ENCODE measurements at places on chromosomes 16 and 17.

DNA sequence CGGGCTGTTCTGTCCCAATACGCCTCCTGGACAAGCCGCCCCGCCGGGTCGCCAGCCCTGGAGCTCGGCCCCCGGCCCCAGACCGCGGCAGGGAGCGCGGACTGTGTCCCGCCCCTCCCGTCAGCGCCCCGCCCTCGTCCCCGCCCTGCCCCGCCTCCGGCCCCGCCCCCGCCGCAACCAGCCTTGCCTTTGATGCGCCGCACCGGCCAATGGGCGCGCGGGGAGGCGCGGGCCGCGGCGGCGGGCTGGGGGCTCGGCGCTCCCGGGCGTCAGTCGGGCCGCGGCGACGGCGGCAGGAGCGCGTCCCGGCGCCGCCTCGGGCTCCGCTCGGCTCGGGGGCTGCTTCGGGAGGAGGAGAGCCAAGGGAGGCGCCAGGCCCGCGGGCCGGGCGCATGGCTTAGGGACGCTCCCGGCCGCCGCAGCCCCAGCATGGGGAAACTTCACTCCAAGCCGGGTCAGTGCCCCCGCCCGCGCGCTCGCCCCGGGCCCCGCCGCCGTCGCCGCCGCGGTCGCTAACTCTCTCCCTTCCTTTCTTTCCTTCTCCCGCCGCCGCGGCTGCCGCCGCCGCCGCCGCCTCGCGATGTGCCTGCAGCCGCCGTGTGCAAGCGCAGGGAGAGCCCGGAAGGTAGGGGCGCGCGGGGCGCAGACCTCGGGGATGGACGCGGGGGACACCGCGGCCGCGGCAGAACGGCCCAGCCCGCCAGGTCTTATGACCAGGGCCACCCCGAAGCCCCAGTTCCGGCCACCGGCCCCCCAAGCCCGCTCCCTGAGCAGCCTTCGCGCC is at the start of gene NKD1:
Gene NKD1, plus strand, starts transcription at position 272 of the 784 bp plus-strand sequence. Its CDS starts 158 bp downstream, at position 430.
- DNase-seq, result no peak

DNA sequence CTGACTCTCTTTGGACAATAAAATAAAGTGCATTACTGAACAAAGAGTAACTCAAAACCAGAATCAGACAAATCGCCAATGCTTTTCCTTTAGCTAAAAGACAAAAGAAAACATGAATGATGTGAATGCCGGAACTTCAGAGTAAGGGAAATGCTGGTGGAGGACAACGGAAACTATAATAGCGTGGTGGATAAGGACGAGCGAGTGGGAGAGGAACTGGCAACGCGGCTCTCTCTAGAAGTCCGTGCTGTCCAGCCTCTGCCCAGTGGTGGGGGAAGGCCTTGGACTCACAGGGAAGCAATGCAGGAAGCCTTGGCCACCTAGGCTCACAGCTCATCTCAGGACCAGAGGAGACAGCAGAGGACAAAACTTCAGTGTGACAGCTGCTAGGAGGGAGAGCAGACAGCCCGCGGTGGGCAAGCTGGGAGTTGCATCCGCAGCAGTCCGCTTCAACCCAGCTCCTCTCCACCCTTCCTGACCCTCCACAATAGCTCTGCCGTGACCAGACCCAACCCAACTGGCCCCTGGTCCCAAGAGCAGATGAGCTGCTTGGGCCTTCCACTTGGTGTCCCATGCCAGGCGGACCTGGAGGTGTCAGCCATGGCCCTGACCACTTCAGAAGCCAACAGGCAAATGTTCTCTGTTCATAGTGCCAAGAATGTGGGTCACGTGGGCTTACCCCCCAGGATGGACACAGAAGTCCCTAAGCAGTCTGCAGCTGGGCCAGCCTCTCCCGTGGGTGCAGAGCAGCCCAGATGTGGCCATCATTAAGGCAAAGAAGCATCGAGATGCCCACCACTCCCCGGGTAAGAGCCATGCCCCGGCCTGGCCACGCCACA is 5.3 kb upstream of the FAAP100 start:
- no peak for DNase-seq

GRCh38 chr16:56226845-56227525 is 35.7 kb downstream of the GNAO1 start:
- peak; percentile 79 for DNase-seq

DNA sequence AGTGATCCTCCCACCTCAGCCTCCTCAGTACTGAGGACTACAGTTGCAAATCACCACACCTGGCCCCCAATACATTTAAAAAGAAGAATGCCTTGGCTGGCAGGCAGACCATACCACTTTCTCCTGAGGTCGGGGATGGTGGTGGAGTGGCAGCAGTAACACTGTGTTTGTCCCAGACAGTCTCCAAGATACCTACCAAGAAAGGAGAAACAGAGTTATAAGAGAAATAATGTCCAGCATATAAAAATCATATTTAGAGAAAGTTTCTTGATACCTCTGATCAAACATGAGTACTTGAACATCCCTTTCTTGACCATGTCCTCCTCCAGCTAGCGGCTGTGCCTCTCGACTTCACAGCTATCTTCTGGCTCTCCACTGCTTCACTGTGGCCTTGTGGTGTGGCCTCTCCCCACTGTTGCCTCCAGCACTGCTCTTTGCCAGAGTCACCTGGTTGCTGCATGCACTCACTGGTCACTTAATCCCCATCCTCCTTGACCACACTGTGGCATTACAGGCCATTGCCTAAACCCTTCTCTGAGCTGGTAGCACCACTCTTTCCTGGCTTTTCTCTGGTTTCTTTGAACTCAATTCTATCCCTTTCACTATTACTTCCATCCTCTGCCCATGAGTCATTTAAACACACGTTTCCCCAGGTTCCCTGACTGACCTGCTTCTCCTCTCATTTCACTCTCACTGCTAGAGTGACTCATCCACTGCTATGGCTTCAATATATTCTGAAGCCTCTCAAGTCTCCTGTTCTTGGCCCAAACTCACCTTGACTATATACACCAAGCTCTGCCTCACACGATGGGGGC is 45.2 kb downstream of the XPO6 start:
- no peak for DNase-seq

DNA sequence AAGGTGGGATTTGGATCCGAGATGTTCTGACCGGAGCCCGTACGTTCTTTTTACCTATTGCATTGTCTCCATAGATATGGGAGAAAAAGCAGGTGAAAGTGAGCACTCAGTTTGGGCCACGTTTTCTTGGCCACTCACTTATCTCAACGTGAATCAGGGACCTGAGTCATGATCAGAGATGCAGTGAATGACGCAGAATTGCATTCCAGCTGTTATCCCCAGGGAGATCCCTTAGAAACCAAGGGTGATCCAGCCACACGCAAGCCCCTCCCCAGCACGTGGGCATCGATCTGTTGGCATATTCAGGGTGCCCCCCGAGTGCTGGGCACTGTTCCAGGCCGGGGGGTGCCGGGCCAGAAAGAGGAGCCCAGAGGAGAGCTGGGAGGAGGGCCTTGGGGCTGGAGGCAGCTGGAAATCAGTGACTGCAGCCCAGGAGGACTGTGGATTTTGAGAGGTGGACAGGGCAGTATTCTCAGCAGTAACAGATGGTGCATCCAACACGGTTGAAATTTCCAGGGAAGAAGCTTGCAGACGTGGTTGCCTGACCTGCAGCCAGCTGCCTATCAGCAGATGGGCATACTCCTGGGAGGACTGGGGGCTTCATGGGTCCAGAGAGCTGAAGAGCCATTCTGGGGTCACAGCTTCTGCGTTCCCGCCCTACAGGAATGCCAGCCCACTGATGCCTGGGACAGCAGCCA is 87.2 kb upstream of the CACNG5 start:
- DNase-seq, result no peak

- no peak for DNase-seq
Measured at GRCh38 chr16:62752854-62753253, 716.6 kb upstream of the CDH8 start.

DNA sequence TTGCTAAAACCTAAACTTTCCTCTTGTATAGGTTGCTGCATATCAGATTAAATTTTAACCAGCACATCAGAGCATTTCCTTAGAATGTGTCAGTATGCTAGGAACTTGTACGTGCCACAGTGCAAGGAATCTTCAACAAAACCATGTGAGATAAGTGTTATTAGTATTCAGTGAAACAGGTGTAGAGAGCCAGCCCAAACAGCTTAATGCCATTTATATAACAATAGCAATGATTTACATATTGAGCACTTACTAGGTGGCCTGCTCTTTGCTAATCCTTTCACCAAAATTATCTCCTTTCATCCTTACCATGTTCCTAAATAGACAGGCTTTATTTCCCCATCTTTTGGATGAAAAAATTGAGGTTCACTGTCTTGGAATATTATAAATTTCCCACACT is 485.7 kb downstream of the HS3ST4 start:
- no peak for DNase-seq

DNA sequence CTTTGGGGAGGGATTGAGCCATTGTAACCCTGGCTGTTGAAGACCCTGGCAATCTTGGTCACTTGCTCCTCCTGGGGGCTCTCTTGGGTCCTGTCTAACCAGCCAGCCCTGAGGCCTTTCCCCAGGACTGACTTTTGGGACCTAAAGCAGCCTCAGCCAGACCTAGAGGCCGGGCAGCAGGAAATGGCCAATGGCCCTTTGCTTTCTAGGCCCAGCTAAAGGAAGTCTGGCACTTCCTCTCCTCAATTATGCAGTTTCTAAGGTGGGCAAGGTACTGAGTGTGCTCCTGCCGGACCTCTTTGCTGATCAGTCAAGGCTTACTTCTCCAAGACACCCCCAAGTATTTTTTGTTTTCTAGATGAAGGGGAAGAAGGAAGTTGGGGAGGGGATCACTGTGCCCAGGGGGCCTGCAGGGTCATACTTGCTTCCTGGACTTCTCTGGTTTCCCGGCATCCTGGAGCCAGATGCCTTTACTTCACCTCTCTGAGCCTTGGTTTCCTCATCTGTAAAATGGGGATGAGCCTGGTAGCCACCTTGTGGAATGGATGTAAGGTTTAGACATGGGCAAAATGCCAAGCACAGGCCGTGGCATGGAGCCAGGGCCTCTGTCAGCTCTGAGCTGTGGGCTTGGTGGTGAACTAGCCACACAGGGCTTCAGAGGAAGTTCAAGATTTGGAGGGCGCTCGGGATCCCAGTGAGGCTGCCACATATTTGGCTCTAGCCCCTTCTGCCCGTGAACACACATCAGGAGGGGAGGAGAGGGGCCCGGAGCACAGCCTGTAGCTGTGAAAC is 8.6 kb downstream of the CX3CL1 start:
- DNase-seq, result no peak

DNA sequence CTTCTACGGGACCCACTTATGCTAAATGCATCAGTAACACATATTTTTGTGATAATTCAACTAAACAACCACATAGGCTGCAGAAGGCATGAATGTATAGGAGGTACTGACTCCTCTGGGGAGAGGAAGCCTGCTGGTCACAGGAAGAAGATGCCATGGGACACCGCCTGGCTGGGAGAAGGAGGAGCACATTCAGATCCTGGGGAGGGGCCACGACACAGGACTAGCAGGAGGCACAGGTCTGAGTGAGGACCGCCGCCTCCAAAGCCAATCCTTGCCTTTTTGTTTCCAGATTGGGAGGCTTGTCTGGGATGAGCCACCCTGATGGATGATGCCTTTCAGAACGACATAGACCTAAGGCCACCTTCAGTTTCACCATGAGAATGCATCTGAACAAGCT is 34.6 kb downstream of the MBTPS1 start:
- DNase-seq, result no peak

GRCh38 chr17:1461198-1461944 is 5.3 kb upstream of the CRK start:
- DNase-seq, result no peak

DNA sequence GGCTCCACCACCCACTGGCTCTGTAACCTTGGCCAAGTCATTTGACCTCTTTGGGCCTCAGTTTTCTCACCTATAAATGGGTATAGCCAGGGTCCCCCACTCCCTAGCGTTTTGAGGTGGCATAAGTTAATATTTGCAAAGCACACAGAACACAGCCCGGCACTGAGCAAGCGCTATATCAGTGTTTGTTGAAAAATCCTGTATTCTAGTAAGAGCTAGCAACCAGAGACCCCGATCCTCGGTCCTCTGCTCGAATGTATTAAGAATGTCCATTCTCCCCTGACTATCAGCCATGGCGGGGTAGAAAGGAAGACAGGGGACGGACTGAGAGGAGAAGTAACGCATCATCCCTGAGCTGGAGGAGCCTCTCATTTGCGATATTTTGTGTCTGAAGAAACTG is 131.2 kb downstream of the IRF8 start:
- no peak for DNase-seq

- no peak for DNase-seq
Measured at GRCh38 chr16:12646490-12647274, 157.0 kb downstream of the CPPED1 start.

GRCh38 chr16:83808573-83809014 is 816 bp downstream of the HSBP1 start:
- DNase-seq, result no peak

- DNase-seq, result peak; percentile 93
Measured at GRCh38 chr17:29389982-29390850, at the start of gene TAOK1. TAOK1 (plus strand) TSS chr17:29390363; CDS start chr17:29451549, 61,186 bp downstream.

DNA sequence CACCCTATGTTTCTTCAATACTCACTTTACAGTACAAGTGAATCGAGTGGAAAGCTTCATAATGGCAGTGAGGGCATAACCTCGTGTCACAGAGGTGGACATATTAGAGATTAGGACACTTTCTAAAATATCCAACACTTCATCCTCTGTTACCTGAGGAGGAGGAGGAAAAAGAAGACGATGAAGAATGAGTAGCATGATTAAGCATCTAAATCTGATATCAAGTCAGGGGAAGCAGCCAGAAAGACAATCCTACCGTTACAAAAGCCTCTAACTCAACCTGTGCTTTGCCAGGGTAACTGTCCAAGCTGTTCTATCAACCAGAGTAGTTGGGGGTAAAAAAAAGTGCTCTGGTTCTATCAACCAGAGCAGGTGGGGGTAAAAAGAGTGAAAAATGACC is 23.7 kb upstream of the PHLPP2 start:
- DNase-seq, result no peak

GRCh38 chr17:18025945-18026776 is 12.8 kb downstream of the ATPAF2 start:
- DNase-seq, result no peak

DNA sequence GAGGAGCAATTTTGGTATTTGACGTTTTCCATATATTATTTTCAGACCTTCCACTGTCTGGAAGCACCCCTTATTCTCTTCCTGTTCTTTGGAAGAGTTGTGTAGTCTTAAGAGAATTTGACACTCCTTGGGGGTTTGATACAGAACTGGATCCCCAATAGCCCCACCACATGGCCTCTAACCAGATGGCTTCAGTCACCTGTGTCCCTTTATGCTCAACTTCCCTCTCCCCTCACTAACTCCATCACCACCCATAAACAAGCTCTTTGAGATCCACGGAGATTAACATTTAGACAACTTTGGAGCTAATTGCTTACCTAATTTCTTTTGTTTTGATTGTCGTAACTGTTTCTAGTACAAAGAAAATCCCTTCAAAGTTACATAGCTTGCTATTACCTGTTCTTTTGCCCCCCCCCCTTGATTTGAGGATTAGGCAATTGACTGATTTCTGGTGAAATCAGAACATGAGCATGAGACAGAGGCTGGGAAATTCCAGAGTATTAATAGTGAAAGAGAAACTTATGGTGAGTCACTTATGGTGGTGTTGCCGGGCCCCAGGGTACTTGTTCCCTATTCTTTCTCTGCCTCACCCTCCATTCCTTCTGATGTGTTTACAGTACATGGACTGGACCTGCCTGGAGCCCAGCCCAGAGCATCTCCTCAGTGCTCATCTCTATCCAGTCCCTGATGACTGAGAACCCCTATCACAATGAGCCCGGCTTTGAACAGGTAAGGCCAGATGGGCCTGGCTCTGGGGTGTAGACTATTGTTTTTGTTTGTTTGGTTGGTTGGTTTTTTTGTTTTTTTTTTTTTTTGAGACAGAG is 7.5 kb downstream of the UBE2Z start:
- DNase-seq, result no peak

GRCh38 chr16:15552507-15552906 is 90.4 kb downstream of the MARF1 start:
- peak; percentile 76 for DNase-seq

- DNase-seq, result no peak
Measured at GRCh38 chr16:17432901-17433576, 37.7 kb downstream of the XYLT1 start.

GRCh38 chr17:63942309-63942985 is 10.3 kb upstream of the CD79B start:
- no peak for DNase-seq
